Urinary bladder (tissue), 4 donors: ENCODE measurements at places on chromosomes 4 and X.

- no peak for DNase-seq
Measured at GRCh38 chr4:2141762-2142451, 82.8 kb downstream of the NAT8L start.

DNA sequence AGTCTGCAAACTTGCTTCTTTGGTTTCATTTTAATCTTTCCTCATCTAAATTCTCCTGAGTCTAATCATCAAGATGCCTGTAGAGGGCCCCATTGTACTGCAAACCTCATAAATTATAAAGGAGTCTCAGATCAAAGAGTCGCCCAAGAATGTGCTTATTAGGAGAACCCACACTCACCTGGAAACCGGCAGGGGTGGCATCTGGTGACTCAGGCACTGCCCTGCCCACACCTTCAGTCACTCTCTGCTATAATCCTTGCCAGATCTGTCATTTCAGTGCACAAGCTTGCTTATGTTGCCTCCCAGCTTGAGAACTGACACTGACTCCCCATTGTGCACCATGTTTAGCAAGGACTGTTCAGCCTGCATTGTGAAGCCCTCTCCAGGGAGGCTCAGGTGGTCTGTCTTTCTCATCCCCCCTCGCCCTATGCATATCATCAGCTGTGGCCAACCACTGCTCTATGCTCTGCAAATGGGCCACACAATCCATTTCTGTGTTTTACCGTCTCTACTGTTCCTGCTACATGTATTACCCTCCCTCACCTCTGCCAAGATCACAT lies 12.4 kb downstream of the EPGN start:
- peak; percentile 48 for DNase-seq

DNA sequence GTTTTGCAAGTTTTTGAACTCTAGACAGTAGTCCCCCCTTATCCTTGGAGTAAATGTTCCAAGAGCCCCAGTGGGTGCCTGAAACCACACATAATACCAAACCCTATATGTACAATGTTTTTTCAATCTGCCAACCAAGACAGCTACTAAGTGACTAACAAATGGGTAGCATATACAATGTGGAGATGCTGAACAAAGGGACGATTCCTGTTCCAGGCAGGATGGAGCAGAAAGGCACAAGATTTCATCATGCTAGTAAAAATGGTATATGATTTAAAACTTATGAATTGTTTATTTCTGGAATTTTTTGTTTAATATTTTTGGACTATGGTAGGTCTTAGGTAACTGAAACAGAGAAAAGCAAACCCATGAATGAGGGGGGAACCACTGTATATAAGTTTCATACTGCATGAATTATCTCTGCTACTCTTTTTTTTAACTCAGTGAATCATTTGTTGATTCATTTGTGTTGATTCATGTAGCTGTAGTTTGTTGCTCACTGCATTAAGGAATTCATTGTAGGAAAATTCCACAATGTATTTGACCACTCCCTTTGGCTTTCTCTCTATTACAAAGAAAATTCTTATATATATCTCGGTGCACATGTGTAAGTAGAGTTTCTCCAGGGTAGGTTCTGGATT lies 21.9 kb upstream of the ANXA3 start:
- DNase-seq, result no peak

DNA sequence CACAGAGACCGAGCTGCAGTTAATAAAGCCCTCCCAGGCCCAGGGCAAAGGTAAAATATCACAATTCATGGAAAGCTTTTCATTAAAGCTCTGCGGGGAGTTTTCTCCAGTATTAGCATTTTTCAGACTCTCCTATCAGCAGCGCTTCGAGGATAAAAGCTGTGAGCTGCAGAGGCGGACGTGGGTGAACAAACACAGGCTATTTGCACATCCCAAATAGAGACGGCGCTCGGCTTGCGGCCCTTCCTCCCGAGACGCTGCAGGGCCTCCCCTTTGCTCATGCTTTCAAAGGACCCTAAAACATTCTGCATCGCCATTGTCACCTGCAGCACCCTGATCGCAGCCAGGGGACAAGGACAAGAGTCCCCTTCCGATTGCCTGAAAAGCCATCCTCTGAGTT lies 97.3 kb downstream of the SORCS2 start:
- DNase-seq, result no peak

DNA sequence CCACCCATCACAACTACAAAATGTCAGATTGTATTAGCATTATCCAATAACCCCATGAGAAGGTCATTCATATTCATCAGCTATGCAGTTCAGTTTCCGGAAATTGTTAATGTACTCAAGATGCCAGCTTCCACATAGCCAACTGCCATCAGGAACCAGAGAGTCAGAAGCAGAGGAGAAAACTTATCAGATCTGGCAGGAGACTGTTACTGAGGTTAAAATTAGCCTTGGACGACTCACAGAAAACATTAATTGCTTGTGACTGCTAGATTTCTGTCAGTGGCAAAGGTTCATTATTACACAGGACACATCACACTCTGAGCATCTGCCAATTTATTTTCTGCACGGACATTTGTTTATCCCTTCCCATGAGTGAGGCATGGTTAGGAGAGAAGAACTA lies 352.8 kb downstream of the DHRSX start:
- DNase-seq, result no peak

DNA sequence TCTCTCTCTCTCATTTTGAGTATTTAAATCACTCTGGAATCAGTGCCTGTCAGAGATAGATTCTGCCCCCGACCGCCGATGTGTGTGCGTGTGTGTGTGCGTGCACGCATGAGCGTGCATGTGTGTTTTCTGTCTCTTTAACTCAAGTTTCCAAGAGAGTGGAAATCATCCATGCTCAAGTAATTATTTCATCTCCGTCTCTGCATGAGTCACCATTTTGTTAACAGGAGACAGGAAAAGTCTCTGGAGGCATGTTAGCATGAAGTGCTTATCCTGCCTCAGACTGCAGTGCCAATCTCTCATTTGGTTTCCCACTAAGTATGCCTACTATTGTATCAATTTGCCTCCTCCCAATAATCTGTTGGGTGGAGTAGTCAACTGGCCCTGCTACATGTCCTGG lies 182.9 kb upstream of the NHS start:
- no peak for DNase-seq

- DNase-seq, result no peak
Measured at GRCh38 chrX:1661048-1661921, 46.4 kb downstream of the ASMT start.

DNA sequence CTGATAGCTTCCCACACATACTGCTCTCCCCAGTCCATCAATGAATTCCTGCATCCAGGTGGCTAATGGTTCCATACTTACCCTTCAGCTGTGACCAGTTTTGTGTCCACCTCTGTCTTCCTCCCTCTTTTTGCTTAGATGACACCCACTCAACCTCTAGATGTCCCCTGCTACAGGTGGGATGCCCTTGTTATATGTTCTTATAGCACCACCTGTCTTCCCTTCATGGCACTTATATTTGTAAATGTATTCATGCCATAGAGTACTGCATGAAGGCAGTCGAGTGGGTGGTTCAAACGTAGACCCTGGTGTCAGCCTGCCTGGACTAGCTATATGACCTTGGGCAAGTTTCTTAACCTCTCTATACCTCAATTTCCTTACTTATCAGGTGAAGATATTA lies 6.5 kb upstream of the USP46 start:
- no peak for DNase-seq

DNA sequence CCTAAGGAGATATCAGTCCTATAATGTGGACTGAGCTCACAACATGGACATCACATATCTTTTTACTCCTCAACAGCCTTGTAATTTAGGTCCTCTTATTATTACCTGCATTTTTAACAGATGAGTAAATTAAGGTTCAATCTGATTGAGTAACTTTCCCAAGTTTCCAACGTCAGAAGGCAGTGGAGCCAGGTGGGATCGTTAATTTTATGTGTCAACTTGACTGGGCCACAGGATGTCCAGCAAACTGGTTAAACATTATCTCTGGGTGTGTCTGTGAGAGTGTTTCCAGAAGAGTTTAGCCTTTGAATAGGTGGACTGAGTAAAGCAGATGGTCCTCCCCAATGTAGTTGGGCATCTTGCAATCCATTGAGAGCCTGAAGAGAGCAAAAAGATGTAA lies 59.0 kb upstream of the SLIT2 start:
- no peak for DNase-seq

- no peak for DNase-seq
Measured at GRCh38 chr4:95949136-95949765, 109.4 kb downstream of the PDHA2 start.
